ENCODE measurements at places on chromosomes 2 and 18.

GRCh38 chr2:171702781-171703556 is 15.7 kb downstream of the DYNC1I2 start:
- no peak for DNase-seq

DNA sequence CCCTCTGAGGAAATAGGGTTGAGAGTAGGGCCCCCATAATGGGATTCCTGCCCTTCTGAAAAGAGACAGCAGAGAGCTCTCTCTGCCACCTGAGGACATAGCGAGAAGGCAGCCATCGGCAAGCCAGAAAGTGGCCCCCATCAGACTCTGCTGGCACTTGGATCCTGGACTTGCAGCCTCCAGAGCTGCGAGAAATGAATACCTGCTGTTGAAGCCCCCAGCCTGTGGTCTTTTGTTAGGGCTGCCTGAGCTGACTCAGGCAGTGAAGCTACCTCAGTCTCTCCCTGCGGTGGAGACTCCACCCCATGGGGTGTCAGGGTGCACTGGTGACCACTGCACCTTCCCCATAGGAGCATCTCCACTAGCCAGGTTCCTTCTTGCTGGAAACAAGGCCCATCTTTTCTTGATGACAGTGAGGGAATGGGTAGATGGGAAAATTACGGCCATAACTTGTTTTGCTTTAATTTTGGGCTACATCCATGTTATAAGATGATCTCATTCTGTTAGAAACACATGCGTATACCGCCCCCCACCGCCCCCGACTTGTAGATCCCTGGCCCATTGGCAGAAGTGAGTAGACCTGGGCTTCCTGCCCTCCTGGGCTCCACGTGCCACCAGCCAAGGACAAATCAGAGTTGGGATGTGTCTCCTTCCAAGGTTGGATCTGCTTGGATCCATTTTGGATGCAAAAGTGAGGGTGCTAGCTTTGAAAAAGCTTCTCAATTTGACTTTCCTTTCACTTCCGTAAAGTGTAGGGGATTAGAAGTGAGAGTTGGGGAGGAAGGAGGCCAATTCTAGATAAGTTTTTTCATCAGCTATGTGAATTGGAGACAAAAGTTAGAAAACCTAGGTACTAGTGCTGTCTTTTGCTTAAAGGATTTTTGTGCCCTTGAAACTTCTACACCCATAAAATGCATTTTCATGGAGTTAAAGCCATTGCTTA is 42.9 kb downstream of the NCK2 start:
- DNase-seq, result no peak

DNA sequence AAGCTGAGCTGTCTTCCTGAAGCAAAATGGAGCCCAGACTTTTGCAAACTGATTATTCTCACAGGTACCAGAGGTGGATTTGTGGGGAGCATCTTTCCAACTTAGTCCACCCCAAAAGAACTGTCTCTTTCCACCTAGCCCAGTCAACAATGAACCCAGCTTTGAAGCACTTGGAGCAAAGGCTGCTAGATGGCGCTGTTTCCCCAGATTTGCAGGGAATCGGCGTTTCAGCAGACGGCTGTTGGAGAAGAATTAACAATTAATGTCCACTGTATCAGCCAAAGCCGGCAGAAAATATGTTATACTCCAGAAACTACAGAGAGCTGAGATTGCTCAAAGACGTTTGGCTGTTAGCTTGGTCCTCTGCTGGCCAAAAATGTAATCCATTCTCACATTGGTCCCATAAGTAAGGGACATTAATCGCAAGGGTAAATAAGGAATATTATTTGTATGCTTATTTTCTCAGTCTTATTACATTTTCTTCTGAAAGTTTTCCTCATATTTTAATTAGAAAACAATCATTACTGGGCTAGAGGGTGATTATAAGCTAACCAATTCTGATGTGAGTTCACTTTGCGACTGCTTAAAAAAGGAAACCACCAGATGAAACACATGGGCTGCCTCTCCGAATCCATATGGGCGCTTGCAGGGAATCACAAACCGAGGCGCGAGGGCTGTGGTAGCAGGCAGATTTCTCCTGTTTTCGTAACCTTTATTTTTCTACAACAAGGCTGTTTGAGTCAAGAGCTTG is 423.8 kb upstream of the MEX3C start:
- DNase-seq, result no peak

- no peak for DNase-seq
These were observed 26.6 kb upstream of the DUSP2 start for GRCh38 chr2:96171831-96172230.

DNA sequence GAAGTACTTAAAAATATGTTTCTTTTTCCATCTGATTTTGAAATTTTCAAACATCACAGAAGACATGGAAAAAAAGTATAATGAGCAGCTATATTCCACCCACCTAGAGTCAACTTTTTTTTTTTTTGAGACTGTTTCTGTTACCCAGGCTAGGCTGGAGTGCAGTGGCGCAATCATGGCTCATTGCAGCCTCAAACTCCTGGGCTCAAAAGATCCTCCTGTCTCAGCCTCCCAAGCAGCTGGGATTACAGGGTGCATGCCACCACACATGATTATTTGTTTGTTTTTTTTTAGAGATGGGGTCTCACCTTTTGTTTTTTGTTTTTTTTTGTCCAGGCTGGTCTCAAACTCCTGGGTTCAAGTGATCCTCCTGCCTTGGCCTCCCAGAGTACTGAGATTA is 26.6 kb upstream of the UGGT1 start:
- DNase-seq, result no peak

- no peak for DNase-seq
These were observed 22.3 kb downstream of the COL4A3 start for GRCh38 chr2:227186751-227187150.

DNA sequence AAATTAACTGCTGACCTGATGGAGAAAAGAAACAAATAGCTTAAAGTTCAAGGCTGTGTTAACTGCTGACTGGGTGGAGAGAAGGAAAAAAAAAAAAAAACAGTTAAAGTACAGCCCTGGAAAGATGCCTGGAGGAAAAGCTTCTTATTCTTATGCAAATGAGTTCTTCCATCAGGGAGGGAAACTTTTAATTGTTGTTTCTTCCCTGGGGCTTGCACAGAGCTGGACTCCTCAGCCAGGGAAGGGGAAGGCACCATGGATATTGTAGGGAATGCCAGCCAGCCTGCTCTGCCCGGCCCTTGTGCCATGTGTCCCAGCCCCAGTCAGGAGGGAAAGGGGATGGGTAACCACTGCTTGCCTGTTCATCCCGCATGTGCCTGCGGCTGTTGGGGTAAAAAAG is 833.1 kb upstream of the CRIM1 start:
- DNase-seq, result no peak

GRCh38 chr18:13893418-13893760 is 21.9 kb downstream of the MC2R start:
- DNase-seq, result no peak

DNA sequence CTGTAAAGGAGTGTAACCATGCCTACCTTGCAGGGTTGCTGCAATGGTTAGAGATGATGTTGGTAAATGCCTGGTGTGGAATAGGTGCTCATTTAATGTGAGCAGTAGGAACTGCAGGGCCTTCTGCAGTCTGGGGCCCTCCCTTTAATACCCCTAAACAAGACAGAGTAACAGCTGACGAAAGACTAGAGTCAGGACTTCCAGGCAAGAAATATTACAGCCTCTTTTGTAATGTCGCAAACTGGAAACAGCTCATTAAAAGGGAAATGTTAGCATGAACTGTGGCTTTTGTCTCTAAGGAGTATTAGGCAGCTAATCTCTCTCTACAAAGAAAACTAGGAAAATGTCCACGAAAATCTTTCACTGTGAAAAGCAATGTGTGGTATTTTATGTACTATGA is 26.0 kb downstream of the MARCO start:
- DNase-seq, result no peak

- DNase-seq, result no peak
These were observed 214.2 kb downstream of the MTX2 start for GRCh38 chr2:176483476-176483875.
